Cortex of kidney (tissue), 1 donor: ENCODE measurements at places on chromosomes 11 and 22.

GRCh38 chr11:32932196-32932595, 39.6 kb downstream of the QSER1 start:
- DNase-seq: no peak

GRCh38 chr22:23063539-23064380, 6.6 kb upstream of the GNAZ start:
- no peak for DNase-seq

DNA sequence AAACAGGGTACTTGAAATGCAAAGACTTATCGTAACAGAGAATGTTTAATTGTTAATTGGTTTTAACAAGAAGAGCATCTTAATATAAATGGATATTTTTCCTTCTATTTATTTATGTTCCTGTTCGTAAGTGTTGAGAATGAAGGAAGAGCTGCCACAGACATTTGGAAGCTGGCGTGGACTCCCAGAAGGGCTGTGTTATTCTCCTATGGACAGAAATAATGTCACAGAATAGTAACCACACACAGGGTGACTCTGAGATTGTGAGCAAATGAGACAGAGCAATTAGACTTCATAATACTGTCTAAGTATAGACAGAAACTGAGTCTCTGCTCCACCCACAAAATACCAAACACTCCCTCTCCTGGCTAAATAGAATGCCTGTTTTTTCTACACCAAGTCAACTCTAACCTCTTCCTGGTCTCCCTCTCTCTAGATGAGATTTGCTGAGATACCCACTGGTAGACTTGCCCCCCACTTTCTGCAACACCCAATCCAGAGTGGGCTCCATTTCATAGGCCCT, 6.1 kb downstream of the APOL3 start:
- no peak for DNase-seq

GRCh38 chr11:2826679-2827056, 58.9 kb downstream of the CDKN1C start:
- no peak for DNase-seq

DNA sequence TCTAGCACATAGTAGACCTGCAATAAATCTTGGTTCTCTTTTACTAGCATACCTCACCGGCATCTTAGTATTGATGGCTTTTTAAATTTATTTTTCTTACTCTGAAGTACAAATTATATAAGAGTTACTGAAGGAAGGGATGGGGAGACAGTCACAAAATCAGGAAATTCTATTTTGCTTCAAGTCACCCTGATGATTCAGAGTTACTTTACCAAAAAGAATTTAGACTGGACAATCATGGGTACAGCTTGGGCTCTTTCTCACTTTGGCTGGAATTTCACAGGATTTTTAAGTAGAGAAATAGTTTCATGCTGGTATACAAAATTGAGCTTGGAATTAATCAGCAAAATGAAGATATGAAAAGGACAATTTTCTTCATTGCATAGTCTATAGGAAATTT, 919.2 kb downstream of the METTL15 start:
- DNase-seq: no peak

DNA sequence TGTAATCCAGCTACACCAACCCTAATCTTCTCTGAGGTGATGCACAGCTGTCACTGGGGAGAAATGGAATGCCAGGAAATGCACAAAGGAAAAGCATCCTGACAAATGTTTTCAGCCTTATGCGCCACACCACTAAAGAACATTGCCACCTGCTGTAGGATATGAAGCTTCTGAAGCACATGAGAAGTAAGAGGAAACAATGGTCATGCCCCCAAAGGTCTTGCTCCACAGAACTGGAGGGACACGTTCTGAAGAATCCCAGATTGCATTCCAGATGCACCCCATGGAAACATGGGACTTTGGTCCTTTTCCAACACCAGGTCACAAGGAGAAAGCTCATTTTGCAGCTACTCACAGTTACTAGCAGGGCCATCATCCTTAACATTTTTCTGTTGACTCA, 48.7 kb upstream of the ZBED5 start:
- DNase-seq: no peak

- no peak for DNase-seq
Observed at GRCh38 chr11:121591405-121592033, 138.8 kb upstream of the SORL1-AS1 start.

DNA sequence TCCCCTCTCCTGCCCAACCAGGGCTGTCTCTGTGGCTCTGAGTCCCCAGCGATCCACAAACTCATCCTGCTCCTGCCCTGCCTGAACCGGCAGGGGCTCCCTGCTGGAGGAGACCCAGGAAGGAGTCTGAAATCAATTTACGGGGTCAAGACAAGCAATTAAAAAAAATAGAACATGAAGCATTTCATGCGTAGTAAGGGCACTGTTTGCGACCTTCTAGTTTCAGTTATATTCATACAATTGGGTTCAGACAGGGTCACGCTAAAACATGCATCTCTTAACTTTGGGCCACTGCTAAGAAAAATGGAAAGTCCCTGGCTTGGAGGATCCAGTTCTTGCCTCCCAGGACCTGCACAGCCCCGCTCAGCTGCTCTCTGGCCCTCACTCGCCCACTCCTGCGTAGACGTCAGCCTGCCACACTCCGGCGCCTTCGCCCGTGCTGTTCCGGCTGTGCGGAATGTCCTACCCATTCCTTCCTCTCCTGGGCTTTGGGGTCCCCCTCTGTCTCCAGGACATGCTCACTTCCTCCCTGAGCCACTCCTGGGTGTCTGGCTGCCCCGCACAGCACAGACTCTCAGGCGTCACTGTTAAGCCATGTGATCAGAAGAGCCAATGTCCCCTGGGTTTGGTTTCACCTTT, 12.8 kb downstream of the NFAM1 start:
- no peak for DNase-seq

- no peak for DNase-seq
Observed at GRCh38 chr11:9796266-9796665, 132.4 kb downstream of the SWAP70 start.
